Kidney glomerular epithelial cell (primary cell): ENCODE measurements at places on chromosomes 1 and 21.

DNA sequence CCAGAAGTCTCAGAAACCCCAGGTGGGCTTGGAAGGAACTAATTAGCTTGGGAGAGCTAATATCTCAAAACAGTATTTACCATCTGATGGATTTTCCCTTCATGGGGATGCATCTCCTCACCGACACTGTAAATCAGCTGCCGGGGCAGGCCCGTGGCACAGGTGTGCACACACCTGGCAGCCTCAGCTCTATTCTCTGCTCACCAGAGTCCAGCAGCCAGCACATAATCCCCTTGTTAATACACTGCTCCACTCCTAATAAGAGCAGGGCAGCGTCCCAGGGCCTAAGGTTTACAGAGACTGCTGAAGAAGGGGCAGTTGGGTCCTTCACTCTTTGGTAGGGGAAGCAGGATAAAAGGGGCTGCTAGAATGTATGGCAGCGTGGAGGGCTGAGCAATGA, 200.0 kb downstream of the TOMM20 start:
- no peak for DNase-seq

DNA sequence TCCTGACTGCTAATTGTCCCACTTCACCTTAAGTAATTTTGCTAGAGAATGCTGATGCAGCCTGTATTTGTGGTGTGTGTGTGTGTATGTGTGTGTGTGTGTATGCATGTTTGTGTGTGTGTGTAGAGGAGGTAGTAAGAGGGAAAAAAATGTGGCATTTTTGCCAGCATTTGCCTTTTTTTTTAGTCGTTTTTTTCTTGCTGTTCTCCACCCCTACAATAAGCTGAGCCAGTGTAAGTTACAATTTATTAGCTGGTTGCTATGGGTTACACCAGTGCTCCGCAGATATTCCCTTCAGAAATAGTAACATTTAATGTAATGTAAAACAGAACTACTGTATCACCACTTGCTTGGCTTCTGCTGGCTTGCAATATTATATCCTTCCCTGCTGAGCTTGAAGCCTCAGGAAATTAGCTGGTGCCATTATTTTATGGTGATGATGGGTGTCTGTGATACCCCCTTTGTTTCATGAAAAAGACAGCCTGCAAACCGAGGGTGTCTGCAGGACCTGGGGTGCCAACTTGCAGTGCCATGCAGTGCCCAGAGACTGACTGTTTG, 23.4 kb upstream of the IGSF3 start:
- DNase-seq: no peak

GRCh38 chr1:209584231-209584672, 738 bp downstream of the CAMK1G start:
- no peak for DNase-seq

DNA sequence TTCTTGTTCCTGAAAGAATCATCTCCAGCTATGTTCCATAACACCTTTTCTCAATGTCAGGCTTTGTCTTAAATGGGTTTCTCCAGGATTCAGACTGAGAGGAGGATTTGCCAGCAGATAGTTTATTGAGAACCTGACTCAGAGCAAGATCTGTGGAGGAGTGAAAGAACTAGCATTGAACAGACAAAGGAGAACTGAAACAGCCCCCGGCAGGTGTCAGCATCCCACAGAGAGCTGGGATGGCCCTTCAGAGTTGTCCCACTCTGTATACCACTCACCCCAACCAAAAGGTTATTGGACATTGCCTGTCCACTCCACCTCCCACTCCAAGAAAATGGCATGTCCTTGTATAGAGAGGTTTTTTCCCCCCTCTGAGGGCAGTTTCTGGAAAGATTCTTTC, 270.7 kb downstream of the PAPPA2 start:
- no peak for DNase-seq

DNA sequence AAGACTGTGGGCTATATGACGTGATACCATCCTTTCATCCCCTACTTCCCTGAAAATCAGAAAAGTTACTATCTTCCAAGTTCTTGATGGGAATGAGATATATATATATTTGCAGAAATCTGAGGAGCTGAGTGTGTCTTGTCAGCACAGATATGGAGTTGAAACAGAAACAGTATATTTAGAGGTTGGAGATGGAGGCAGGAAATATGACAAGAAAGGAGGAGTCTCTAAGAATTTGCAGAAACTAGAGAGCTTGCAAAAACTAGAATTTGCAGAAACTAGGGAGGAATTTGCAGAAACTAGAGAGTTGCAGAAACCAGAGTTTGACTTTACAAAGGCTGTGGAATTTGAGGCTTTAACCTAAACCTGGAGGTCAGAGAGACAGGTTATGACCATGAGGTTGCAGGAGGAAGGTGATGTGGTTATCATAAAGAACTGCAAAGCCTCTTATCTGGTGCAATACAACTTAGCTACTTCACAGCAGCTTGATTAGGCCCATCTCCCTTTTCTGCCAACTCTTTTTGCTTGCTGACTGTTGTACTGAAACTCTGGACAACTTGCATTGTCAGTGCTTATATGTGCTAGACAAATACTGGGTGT, 22.3 kb downstream of the XCL2 start:
- no peak for DNase-seq

- DNase-seq: no peak
Observed at GRCh38 chr1:67188137-67188536, 21.9 kb downstream of the IL23R start.

DNA sequence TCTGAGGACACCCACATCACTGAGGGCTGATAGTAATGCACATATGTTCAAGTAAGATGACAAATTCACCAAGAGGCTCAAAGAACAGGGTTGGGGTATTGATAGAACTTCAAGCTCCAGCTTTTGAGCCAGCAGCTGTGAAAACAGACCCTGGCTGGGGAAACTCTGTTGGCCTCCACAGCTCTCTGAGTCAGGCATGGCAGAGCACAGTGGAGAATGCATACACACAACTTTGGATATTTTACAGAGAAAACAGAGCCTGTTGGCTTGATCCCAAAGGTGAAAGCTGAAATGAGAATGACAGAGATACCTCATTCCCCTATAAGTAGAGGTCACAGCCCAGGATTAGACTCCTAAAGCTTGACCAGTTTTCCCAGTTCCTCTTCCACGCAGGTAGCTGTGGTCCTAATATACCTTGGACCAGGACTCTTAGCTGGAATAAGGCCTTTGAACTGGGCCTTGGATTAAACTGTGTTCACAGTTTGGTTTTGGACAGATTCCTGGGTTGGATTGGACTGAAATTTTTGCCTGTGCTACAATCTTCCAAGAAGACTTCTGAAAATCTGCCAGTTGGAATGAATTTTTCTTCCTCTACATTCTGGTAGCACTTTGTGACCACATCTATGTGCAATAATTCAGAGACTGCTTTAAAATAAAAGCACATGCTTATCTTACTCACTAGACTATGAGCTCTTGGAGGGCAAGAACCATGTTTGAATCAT, 101.6 kb upstream of the HMGB4 start:
- DNase-seq: no peak
